Mesothelial cell of epicardium (in vitro differentiated cells): ENCODE measurements at places on chromosomes 11 and 22.

DNA sequence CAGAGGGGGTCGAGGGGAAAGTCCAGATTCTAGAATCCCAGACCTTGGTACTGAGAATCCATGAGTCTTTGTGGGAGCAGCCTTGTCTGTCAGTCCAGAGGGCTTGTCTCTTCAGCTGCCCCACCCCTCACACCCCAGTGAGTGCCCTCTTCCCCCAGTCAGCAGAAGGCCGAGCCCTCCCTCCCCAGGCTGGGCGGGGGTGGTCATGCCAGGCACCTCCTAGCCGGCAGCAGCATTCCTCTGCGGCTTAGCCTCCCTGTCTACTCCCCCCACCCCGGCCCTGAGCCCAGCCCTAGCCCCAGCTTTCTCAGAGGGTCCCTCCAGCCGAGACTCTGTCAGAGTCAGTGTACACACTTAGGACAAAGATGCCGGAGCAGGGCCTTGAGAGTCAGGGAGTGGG, 4.6 kb downstream of the SOX10 start:
- peaks cover 42% of the 10 kb centered on the region for H3K27me3 ChIP-seq
- H3K27ac ChIP-seq = no peak overlapping the region
- H3K4me3 ChIP-seq = no peak overlapping the region
- H3K4me1 ChIP-seq = peaks cover 3% of the 10 kb centered on the region
- peaks cover 11% of the 10 kb centered on the region for H3K36me3 ChIP-seq

DNA sequence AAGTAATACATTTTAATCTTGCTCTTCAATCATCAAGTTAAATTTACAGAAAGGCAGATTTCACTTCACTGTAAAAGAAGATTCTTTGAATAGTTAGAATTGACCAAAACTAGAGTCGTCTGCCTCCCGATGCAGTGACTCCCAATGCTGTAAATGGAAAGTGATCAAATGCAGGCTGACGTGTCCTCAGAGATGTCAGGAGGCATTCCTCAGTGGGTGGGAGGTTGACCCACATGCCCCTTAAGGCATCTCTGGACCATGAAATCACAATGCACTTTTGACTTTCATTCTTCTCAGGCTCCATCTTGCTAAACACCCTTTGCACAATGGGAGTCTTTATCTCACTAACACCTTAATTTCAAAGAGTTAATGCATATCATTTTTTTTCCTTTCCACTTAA, 19.0 kb upstream of the CECR2 start:
- no peaks in the 10 kb centered on the region for H3K36me3 ChIP-seq
- no peak for DNase-seq
- no peaks in the 10 kb centered on the region for H3K27me3 ChIP-seq
- no peak overlapping the region for H3K27ac ChIP-seq
- H3K4me3 ChIP-seq = no peak overlapping the region

- H3K27ac ChIP-seq = no peak overlapping the region
- H3K36me3 ChIP-seq = peaks cover 56% of the 10 kb centered on the region
- no peak for DNase-seq
- H3K4me1 ChIP-seq = peaks cover 6% of the 10 kb centered on the region
Observed at GRCh38 chr11:70422692-70423522, 24.6 kb downstream of the CTTN start.

DNA sequence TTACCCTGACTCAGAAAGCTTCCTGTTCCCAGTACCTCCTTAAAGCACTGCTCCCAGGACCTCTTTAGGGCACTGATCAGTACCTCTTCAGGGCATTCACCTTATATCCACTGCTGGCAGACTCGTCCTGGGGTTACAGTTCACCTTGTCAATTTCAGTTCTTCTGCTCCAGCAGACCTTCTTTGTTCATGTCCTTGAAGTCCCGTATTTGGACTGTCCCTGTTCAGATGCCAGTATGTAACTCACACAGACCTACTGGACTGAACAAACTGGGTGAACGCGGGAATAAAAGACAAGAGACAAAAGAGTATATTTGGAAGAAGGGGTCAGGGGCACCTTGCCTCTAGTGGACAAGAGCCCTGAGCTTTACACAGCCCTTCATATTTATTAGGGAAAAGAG, 31.8 kb upstream of the NCAM1 start:
- H3K27me3 ChIP-seq = peaks cover under 1% of the 10 kb centered on the region
- DNase-seq = no peak
- H3K4me1 ChIP-seq = peaks cover 2% of the 10 kb centered on the region

DNA sequence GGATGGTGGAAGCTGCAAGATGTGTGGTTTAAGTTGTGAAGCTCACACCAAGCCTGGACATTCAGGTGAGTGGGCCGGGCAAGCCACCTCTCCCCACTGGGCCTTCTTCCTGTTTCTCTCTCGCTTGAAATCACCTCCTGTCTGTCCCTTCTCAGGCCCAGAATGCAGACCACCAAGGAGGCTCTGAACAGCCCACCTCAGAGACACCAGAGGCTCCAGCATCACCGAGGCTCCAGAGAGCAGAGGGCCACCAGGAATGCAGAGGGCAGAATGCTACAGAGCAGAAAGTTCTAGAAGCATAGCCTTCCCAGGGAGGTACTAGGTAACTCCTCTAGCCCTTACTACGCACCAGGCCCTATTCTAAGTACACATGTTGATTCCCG, 14.8 kb upstream of the IL2RB start:
- no peak for DNase-seq
- no peak overlapping the region for H3K27ac ChIP-seq
- H3K27me3 ChIP-seq = no peaks in the 10 kb centered on the region
- peaks cover 3% of the 10 kb centered on the region for H3K4me1 ChIP-seq
- no peaks in the 10 kb centered on the region for H3K36me3 ChIP-seq

DNA sequence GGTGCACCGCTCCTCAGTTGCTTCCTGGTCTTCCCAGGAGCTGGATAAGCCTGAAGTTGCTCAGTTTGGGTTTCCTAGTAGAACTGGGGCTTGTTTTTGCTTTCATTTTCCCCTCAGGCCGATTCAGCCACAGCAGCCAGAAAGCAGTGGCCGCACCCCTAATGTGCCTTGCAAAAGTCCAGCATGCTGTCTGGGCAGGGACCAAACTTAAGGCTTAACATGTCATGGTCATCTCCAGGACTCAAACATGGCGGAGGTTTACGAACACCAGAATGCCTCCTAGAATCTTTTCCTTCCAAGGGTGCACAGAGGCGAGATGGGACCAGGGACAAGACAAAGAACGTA, 2.5 kb downstream of the GNG3 start:
- peaks cover 17% of the 10 kb centered on the region for H3K36me3 ChIP-seq
- DNase-seq = no peak
- H3K27me3 ChIP-seq = no peaks in the 10 kb centered on the region
- peaks cover 46% of the 10 kb centered on the region for H3K4me1 ChIP-seq

DNA sequence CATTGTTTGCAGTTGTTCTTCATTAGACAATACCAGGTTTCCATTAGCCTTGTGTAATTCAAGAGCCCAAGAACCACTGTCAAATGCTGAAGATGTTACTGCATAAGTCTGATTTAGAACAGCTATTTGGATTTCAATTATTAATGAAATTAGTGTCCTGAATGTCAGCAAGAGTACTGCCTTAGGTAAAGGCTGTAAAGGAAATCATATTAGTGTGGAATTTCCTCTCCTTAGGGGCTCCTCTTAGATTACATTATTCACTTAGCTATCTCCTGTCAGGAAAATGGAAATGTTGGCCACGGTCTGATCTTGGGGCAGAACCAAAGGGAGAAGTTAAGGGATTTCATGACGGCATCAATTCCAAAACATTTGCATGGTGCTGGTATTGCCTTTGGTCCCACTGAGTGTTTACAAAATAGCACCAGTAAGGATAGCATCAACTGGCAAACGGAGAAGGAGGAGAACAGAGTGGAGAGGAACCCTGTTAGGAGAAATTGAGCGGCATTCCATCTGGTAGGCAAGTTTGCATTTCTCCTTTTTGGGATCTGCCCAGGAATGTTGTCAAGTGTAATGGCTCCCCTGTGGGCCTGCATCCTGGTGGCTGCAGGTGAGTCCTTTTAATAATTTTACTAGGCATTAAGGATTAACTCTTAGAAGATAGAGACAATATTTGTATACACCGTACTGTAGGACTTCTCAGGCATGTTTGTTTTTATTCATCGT, at the start of gene HTR3B:
Gene HTR3B (plus strand): TSS at position 418 of the 723 bp plus-strand sequence. CDS start 138 bp downstream, at position 556.
- peaks cover 18% of the 10 kb centered on the region for H3K4me1 ChIP-seq
- peaks cover 47% of the 10 kb centered on the region for H3K27me3 ChIP-seq

- peak; percentile 87 for DNase-seq
- H3K27me3 ChIP-seq = peaks cover 17% of the 10 kb centered on the region
- peaks cover 5% of the 10 kb centered on the region for H3K4me1 ChIP-seq
- no peak overlapping the region for H3K4me3 ChIP-seq
- H3K36me3 ChIP-seq = peaks cover 3% of the 10 kb centered on the region
Observed at GRCh38 chr11:66579017-66579606, 10.7 kb upstream of the CTSF start.

- H3K4me1 ChIP-seq = peaks cover 16% of the 10 kb centered on the region
- DNase-seq = no peak
- no peak overlapping the region for H3K4me3 ChIP-seq
- peaks cover 5% of the 10 kb centered on the region for H3K36me3 ChIP-seq
- H3K27ac ChIP-seq = no peak overlapping the region
Observed at GRCh38 chr11:68093565-68093964, 27.6 kb downstream of the CHKA start.

- no peak overlapping the region for H3K4me3 ChIP-seq
- no peaks in the 10 kb centered on the region for H3K27me3 ChIP-seq
- no peaks in the 10 kb centered on the region for H3K36me3 ChIP-seq
- DNase-seq = no peak
Observed at GRCh38 chr11:10667521-10667885, 26.1 kb downstream of the IRAG1 start.

GRCh38 chr11:130815956-130816355, 100.3 kb downstream of the SNX19 start:
- DNase-seq = no peak
- H3K27me3 ChIP-seq = peaks cover 6% of the 10 kb centered on the region
- no peaks in the 10 kb centered on the region for H3K36me3 ChIP-seq
- H3K27ac ChIP-seq = no peak overlapping the region
- peaks cover 43% of the 10 kb centered on the region for H3K4me1 ChIP-seq

- H3K4me3 ChIP-seq = no peak overlapping the region
- peaks cover 14% of the 10 kb centered on the region for H3K27me3 ChIP-seq
- DNase-seq = no peak
- H3K4me1 ChIP-seq = peaks cover 18% of the 10 kb centered on the region
Observed at GRCh38 chr11:113896156-113896879, 8.3 kb upstream of the HTR3B start.

DNA sequence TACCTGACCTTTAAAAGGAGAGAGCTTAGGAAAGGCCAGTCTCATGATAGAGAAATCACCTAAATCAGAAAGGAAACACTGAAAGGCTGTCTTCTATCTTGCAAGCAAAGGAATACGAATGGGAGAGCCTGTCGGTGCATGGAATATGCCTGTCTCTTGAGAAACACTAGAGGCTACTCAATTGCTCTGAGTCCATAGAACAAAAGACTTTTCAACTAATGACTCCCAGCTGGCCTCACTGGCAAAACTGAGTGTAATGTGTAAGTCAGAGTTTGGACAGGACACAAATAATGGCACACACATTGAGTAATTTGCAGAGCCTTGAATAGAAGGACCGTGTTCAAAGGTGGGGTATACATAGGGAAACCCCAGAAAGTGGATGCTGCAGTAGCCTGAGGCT, 171.0 kb upstream of the ARHGAP20 start:
- no peak for DNase-seq
- no peak overlapping the region for H3K27ac ChIP-seq
- H3K27me3 ChIP-seq = peaks cover 18% of the 10 kb centered on the region
- H3K4me3 ChIP-seq = no peak overlapping the region
- no peaks in the 10 kb centered on the region for H3K4me1 ChIP-seq

DNA sequence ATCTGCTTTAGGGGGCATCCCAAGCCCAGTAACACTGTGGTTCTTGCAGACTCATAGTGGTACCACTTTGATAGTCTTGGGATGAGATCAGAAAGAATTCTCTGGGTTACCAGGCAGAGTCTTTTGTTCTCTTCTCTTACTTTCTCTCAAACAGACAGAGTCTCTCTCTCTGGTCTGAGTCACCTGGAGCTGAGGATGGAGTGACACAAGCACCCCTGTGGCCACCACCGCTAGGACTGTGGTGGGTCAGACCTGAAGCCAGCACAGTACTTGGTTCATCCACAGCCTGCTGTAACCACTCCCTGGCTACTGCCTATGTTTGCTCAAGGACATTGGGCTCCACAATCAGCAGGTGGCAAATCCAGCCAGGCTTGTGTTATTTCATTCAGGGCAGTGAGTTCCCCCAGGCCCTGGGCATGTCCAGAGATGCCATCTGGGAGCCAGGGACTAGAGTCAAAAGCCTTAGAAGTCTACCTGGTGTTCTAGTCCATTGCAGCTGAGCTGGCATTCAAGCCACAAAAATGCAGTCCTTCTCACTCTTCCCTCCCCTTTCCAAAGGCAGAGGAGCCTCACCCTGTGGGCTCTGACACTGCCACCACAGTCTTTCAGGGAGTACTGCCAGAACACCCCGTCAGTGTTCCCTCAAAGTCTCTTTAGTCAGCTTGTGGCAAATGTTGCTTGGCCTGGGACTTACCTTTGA, 29.9 kb downstream of the ENDOD1 start:
- no peak overlapping the region for H3K4me3 ChIP-seq
- DNase-seq = no peak
- H3K4me1 ChIP-seq = peaks cover 11% of the 10 kb centered on the region
- no peak overlapping the region for H3K27ac ChIP-seq

- DNase-seq = no peak
- no peak overlapping the region for H3K4me3 ChIP-seq
- H3K27me3 ChIP-seq = no peaks in the 10 kb centered on the region
- peaks cover 14% of the 10 kb centered on the region for H3K36me3 ChIP-seq
- H3K4me1 ChIP-seq = peaks cover 40% of the 10 kb centered on the region
- peak overlapping the region; percentile 92 for H3K27ac ChIP-seq
Observed at GRCh38 chr11:76453248-76453647, 8.4 kb downstream of the EMSY start.

DNA sequence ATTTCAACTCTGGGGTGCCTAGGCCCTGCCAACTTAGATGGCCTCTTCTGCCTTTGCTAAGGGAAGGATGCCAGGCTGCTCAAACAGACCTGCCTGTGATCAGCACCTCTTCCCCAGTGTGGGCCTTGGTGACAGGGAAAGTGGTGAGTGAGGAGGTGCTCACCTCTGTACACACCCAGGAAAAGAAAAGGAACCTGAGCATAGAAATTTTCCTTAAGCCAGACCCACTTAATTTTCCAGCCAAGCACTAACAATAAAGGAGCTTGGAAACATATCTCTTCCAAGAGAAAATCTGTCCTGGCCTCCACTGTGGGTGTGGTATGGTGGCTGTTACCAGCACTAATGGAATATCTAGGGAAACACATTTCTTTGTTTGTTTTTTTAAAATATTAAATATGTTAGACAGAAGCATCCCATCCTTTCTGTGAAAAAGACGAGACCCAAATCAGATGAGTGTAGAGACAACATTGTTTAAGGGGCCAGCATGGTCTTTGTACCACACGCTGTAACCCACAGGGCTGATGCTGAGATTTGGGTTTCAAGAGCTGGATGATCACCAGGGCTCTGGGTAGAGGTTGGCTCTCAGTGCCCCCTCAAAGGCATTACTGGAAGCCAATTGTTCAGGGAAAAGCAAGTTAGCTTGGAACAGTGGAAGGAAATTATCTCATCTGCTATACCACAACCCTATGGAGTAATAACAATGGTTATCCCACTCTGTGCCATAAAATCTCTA, 472.2 kb downstream of the INSC start:
- no peak overlapping the region for H3K4me3 ChIP-seq
- peaks cover 23% of the 10 kb centered on the region for H3K4me1 ChIP-seq
- H3K27ac ChIP-seq = no peak overlapping the region
